ENCODE measurements at places on chromosomes 1 and 21.

DNA sequence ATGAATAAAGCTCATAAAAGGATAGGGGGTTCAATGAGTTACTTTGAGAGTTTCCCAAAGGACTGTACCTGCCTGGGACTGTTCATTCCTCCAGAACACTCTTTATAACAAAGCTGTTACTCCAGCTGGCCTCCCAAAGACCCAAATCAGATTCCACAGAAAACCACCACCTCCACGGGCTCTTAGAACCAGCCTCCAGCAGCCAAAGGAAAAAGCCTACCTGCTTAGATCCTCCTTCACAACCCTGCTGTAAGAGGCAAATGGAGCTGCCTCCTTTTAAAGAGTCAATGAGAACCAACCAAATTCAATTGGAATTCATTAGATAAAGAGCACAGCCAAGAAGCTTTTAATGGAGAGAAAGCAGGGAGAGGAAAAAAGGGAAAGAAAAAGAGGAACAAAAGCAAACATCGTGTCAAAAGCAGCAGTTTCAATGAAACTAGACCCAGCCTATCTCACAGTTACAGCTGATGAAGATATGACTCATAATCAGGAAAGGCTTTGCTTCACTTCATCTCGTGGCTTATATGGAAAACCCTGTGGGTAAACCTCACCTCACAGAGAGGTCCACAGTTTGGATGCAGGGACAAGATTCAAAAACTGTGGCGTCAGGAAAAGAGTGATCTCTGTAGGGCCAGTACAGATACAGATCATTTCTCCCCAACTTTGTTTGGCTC is 27.8 kb upstream of the FMO4 start:
- no peak for DNase-seq

GRCh38 chr1:108012553-108012952 is 47.6 kb upstream of the VAV3 start:
- no peak for DNase-seq

GRCh38 chr1:41516168-41517061 is 31.9 kb upstream of the EDN2 start:
- DNase-seq = peak; percentile 36

GRCh38 chr1:58901008-58901407 is 117.2 kb upstream of the JUN start:
- no peak for DNase-seq

GRCh38 chr1:204476563-204476962 is 18.0 kb downstream of the PIK3C2B start:
- no peak for DNase-seq

GRCh38 chr1:93317207-93317606 is 28.5 kb upstream of the DR1 start:
- DNase-seq = no peak

- no peak for DNase-seq
These were observed at the start of gene CHD5 for GRCh38 chr1:6180268-6180706. CHD5 (minus strand) TSS chr1:6180321; CDS start chr1:6180023, 298 bp downstream.

- no peak for DNase-seq
These were observed 280.0 kb downstream of the NFIA start for GRCh38 chr1:61362351-61362750.

DNA sequence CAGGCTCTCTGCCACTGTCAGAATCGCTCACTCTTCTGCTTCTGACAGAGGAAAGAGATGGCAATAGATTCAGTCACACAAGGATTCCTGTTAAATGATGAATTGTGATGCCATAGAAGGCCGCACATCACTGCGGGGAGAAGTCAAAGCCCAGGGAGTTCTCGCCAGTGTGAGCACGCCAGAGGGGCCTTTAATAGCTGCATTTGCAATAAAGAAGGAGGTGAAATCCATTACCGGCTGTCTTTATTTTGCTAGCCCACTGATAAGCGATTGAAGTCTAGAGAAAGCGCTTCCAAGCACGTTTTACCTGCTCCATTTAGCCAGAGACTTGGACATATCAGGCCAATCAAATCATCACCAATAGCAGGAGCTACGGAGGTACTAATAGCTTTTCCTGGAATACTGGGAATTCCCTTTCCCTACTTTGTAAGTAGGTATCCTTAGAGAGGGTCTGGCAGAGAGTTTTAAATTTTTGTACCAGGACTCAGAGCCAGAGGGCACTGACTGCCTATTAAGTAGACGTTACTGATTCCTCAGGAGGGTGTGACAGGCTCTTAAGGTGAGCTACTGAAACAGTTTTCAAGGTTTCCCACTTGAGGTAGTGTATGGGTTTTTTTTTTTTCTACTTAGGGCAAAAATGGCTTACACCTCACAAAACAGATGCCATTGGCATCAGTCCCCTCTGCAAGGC is 10.2 kb upstream of the TARBP1 start:
- DNase-seq = no peak
